Breast epithelium (tissue), 4 donors: ENCODE measurements at places on chromosomes 11 and 22.

DNA sequence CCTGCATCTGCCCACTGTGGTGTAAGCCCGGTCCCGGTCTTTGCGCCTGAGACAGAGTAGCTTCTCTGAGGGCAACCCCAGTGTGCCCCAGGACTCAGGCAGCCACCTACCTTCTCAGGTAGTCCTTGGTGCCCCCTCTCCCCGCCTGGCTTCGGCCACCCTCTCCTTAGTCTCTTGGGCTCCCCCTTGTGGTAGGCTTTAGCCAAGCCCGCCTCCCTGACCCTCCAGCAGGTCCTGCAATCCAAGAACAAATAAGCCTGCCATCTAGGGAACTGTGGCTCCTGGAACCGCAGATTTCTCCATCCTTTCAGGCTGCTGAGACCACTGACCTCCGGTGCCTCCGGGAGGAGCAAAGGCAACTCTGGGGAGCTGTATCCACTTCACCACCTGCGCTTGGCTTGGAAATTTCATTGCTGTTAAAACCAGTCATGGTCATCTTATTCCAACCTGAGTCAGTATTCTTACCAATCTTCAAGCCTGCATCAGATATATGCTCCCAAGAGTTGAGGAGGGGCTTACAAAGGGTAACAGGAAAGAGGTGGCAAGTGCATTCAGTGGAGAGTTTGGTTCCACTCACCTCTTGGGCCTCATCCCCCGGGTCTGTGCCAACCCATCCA is 52.8 kb upstream of the TENM4 start:
- H3K27me3 ChIP-seq: no peaks in the 10 kb centered on the region
- H3K4me1 ChIP-seq: no peaks in the 10 kb centered on the region
- peak; percentile 19 for DNase-seq
- no peaks in the 10 kb centered on the region for H3K36me3 ChIP-seq
- H3K4me3 ChIP-seq: no peak overlapping the region

GRCh38 chr11:17939542-17939941 is 73.3 kb downstream of the SERGEF start:
- no peaks in the 10 kb centered on the region for H3K4me1 ChIP-seq
- H3K4me3 ChIP-seq: no peak overlapping the region
- no peaks in the 10 kb centered on the region for H3K36me3 ChIP-seq
- no peak for DNase-seq

GRCh38 chr22:40727070-40727963 is 48.0 kb downstream of the MCHR1 start:
- no peaks in the 10 kb centered on the region for H3K27me3 ChIP-seq
- no peaks in the 10 kb centered on the region for H3K36me3 ChIP-seq
- DNase-seq: no peak
- no peak overlapping the region for H3K27ac ChIP-seq
- H3K4me3 ChIP-seq: no peak overlapping the region

GRCh38 chr11:134670961-134671370 is 258.9 kb upstream of the B3GAT1 start:
- H3K4me3 ChIP-seq: no peak overlapping the region
- no peaks in the 10 kb centered on the region for H3K4me1 ChIP-seq
- no peak for DNase-seq
- H3K27ac ChIP-seq: no peak overlapping the region

- no peaks in the 10 kb centered on the region for H3K36me3 ChIP-seq
- H3K4me3 ChIP-seq: no peak overlapping the region
- H3K27ac ChIP-seq: peak overlapping the region; percentile 57
- no peaks in the 10 kb centered on the region for H3K27me3 ChIP-seq
- peak; percentile 67 for DNase-seq
- peaks cover 9% of the 10 kb centered on the region for H3K4me1 ChIP-seq
Measured at GRCh38 chr11:75328426-75329277, 22.8 kb downstream of the ARRB1 start.
